ENCODE measurements at places on chromosomes 6 and 20.
A peak's percentile ranks its signal among the peaks of the same experiment; 100 is the strongest.

GRCh38 chr20:41098703-41099250 lies 38.6 kb upstream of the PLCG1 start:
- DNase-seq, result no peak

GRCh38 chr20:17281478-17281877 lies 54.6 kb downstream of the PCSK2 start:
- DNase-seq, result peak; percentile 5

- no peak for DNase-seq
These were observed 40.8 kb downstream of the SMAP1 start for GRCh38 chr6:70708448-70708847.

DNA sequence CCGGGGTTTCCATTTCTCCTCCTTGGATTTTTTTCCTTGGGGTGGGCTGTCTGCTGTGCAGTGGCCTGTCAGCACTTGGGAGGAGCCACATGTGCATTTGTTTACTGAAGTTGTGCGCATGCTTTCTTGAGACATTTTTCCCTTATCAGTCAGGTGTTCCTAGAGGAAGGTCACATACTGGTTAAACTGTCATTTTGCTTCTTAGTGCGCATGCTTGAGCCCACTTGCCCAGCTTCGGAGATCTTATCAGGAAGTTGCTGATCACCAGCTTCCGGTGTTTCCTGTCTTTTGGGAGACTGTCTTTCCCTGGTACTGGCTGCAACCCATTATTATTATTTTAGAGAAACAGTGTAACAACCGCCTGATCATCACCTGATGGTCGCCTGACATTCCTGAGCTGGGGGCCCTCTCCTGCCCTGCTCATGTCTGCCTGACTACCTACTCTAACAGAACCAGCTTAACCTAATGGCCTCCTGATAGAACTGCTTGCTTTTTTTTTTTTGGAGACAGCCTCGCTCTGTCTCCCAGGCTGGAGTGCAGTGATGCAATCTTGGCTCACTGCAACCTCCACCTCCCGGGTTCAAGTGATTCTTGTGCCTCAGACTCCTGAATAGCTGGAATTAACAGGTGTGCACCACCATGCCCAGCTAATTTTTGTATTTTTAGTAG lies 378 bp upstream of the ERVFRD-1 start:
- DNase-seq, result peak; percentile 85

GRCh38 chr6:136956590-136957544 lies 34.8 kb downstream of the SLC35D3 start:
- peak; percentile 50 for DNase-seq

- peak; percentile 29 for DNase-seq
These were observed 175.9 kb downstream of the SOX4 start for GRCh38 chr6:21769405-21769861.

Measured in lung microvascular endothelial cell (primary cell).